ENCODE measurements at places on chromosomes 16 and 17. TPM values are rescaled to one million over a fixed set of nuclear protein-coding genes. Genes with fewer than 3 reads are reported as not detected.

NOG gene
- total RNA-seq: 13.7 TPM

GABARAPL2 gene
- 74.9 TPM for total RNA-seq

ACSM2A gene
- total RNA-seq: not detected

LRRC37B gene
- total RNA-seq: 33.2 TPM

GPR139 gene
- total RNA-seq: not detected

Data from mesothelial cell of epicardium (in vitro differentiated cells).